ENCODE measurements at places on chromosomes 6 and 20.

GRCh38 chr6:43747784-43748183, 22.2 kb upstream of the VEGFA start:
- DNase-seq, result no peak

GRCh38 chr20:62921119-62921687, 5.1 kb downstream of the DIDO1 start:
- peak; percentile 53 for DNase-seq

DNA sequence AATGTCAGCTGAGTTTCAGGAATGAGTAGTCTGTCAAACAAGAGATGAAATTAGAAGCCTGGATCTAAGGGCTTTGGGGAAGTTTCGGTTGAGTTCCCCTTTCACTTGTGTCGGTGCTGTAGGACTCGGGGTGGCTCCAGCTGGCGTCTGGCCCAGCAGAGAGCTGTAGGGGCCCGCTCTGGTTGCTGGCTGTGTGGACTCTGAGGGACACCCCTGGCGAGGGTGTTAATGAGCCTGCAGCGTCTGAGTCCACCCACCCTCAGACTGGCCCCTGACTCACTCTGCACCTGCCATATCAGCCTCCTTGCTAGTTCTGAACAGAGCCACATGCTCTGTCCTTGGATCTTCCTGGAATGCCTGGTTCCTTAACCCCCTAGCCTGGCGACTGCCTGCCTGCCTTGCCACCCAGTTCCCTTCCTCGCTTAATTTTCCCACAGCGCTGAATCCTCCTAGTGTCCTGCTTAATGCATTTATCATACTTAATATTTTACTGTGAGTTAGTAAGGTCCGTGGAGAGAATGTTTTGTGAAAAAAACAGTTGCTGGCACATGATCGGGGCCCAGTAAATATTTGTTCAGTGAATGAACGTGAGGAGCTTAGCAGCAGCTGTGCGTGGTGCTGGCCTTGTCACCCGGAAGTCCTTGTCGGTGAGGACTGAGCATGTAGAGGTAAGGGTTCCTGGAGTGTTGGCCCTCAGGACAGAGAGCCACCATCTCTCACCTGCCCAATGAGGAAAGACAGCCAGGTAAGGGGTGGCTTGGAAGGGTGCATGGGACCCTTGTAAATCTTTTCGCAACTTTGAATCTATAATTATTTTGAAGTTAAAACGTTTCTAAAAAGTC, 1.6 kb downstream of the DNAJC5 start:
- peak; percentile 39 for DNase-seq

DNA sequence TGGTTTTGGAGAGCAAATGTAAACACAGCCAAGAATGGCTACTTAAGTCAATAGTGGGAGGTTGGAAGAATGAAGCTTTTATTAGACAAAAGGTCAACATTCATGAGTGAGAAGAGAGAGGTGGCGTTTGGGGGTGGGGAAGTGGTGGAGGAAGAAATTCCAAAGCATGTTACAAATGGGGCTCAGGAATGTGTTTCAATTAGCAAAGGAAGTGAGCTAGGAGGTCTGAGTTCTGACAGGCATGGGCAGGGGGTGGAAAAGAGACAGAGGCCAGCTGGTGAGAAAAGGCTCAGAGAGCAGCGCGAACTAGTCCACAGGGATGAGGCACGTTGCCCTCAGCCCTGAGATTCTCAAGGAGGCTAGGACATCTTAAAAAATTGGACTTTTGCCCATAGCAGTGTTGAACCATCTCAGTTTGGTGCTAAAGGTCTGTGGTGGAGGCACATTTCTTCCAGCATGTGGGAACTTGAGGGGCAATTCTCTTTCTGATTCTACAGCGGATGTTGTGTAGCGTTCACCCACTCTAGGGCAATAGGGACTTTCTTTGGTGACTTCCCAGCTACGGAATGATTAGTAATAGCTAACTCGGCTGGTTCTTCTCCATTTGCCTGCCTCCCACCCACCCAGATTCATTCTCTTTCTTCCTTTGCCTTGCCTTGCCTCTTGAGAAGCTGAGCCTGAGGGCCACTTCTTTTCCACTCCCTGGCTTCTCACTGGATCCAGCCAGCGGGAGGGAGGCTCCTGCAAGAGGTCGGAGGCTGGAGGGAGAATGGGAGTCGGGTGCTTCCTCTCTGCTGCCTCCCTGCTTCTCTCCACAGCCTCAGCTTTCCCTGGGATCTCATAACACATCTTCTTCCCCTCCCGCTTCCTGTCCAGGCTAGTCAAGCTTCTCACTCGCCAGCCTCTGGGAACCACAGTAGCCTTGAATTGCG, 45.1 kb upstream of the NEDD9 start:
- DNase-seq, result peak; percentile 90

DNA sequence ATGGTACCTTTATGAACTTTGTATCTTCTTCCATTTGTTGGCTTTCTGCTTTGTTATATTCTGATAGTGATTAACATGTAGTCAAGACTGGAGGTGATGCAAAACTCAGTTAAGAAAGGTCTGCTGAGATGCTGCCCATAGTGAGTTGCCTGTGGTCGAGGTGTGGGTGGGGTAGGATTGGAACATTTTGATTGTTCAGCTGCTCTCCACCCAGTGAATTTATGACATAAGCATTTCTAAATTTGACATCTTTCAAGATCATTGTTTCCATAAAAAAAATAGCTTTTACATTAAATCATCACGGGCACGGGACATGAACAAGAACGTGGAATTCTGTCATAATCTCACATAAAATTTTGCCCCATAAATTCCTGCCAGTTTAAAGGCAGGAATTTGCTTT, 146.6 kb upstream of the POU3F2 start:
- no peak for DNase-seq

All from HCEC 1CT (cell line).